ENCODE measurements at places on chromosomes 7 and 10. TPM values are rescaled to one million over a fixed set of nuclear protein-coding genes. Genes with fewer than 3 reads are reported as not detected.

The CYP3A5 gene
- total RNA-seq, result 1.6 TPM

The SLC13A1 gene
- total RNA-seq, result 10.6 TPM

The SDK1 gene
- total RNA-seq, result 17.6 TPM

The ATRNL1 gene
- total RNA-seq, result 207 TPM

The WASHC2C gene
- total RNA-seq, result 46.4 TPM

The TMEM176A gene
- total RNA-seq, result 71.8 TPM

The CCL24 gene
- total RNA-seq, result 1.7 TPM

The CBLL1 gene
- 19.3 TPM for total RNA-seq

The HOXA5 gene
- total RNA-seq, result 42.4 TPM

The ECHDC3 gene
- total RNA-seq, result 30.1 TPM

The SFTPA1 gene
- 0.88 TPM for total RNA-seq

The NPY gene
- total RNA-seq, result 2.9 TPM

The ANXA7 gene
- 78.0 TPM for total RNA-seq

The PDIA4 gene
- total RNA-seq, result 127 TPM

The PPP1R9A gene
- total RNA-seq, result 39.9 TPM

The CALML3 gene
- not detected for total RNA-seq

The NKX6-2 gene
- 0.06 TPM for total RNA-seq
